ENCODE measurements at places on chromosomes 3 and 15. TPM values are rescaled to one million over a fixed set of nuclear protein-coding genes. Genes with fewer than 3 reads are reported as not detected.

DNA sequence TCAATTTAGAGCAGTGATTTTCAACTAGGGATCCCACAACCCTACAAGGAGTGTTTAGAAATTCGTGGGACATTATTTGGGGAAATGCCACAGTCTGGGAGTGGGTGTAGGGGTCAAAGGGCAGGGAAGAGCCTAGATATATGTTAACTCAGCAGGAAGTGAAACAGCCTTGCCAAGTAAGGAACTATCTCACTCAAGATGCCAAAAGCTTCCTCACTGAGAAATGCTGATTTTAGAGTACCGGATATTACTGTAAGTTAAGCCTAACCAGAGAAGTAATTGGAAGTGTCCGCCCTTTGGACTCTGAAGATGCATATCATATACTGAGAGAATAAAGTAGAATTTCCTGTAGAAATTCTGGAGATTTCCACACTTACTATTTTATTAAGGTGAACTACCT, 158.6 kb downstream of the BBX start:
- no peak overlapping the region for H3K4me3 ChIP-seq
- DNase-seq: no peak

GRCh38 chr3:8423307-8423706, 78.3 kb upstream of the LMCD1 start:
- no peak overlapping the region for H3K27ac ChIP-seq
- no peaks in the 10 kb centered on the region for H3K36me3 ChIP-seq

- DNase-seq: no peak
- no peaks in the 10 kb centered on the region for H3K4me1 ChIP-seq
- H3K27ac ChIP-seq: peak overlapping the region; percentile 90
- H3K36me3 ChIP-seq: no peaks in the 10 kb centered on the region
- H3K4me3 ChIP-seq: peak overlapping the region; percentile 67
Measured at GRCh38 chr15:43370310-43370974, 401 bp downstream of the ZSCAN29 start.

GRCh38 chr3:144772372-144772771, 800.7 kb downstream of the DIPK2A start:
- H3K4me1 ChIP-seq: no peaks in the 10 kb centered on the region
- H3K4me3 ChIP-seq: no peak overlapping the region
- DNase-seq: no peak
- no peak overlapping the region for H3K27ac ChIP-seq

LRTM1 gene
- not detected for total RNA-seq

Measured in breast epithelium (tissue), 4 donors.